ENCODE measurements at places on chromosomes 12 and 14. TPM values are rescaled to one million over a fixed set of nuclear protein-coding genes. Genes with fewer than 3 reads are reported as not detected.

GRCh38 chr12:117844114-117844830 lies 124.5 kb downstream of the KSR2 start:
- no peak for DNase-seq

DNA sequence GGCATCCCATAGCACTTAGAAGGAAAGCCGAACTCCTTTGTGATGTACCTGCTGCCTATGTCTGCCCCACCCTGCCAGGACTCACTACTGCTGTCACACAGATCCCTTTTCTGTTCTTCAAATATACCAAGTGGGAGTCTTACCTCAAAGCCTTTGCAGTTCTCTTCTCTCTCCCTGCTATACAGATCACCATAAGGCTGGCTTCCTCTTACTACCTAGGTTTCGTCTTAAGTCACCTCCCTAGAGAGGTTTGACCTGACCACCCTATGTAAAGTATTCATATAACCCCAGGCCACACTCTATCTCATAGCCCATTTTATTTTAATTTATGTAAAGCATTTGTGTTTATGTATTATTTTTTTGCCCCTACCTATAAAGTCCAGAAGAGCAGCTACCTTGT lies 117.6 kb downstream of the CRADD start:
- no peak for DNase-seq

GRCh38 chr12:89768586-89769482 lies 60.2 kb upstream of the ATP2B1 start:
- no peak for DNase-seq

- DNase-seq = peak; percentile 73
Observed at GRCh38 chr12:12715459-12716150, 1.6 kb upstream of the CDKN1B start.

DNA sequence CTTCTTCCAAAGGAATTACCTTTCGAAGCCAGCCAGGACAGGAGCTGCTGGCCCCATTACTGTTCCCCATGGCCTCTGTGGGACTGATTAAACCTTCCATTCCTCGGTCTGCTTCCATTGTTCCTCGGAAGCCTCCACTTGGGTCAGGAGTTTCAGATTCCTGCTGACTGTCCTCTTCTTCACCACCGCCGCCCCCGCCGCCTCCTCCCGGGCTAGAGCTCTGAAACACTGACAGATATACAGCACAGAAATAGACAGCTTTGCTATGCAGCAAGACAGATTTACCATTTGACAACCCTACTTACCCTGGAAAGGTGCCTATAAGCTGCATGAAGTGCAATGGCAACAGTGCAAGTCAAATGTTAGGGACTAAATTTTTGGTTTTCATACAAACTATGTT lies 21.8 kb downstream of the ZC2HC1C start:
- no peak for DNase-seq

- no peak for DNase-seq
Observed at GRCh38 chr14:49218436-49219092, 367.6 kb downstream of the RPS29 start.

DNA sequence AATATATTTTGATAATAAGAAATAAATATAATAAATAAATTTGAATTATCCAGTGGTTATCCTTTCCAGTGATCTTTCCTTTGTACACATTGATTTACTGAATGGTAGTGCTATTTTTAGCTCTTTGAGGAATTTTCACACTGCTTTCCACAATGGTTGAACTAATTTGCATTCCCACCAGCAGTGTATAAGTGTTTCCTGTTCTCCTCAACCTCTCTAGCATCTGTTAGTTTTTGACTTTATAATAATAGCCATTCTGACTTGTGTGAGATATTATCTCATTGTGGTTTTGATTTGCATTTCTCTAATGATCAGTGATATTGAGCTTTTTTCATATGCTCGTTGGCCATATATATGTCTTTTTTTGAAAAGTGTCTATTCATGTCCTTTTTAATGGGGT lies 333.7 kb downstream of the RAD51B start:
- no peak for DNase-seq

GRCh38 chr14:89573399-89573657 lies 156.3 kb upstream of the FOXN3 start:
- DNase-seq = no peak

- peak; percentile 40 for DNase-seq
Observed at GRCh38 chr12:89507015-89507824, 17.4 kb downstream of the GALNT4 start.

- peak; percentile 26 for DNase-seq
Observed at GRCh38 chr12:4579305-4580102, 17.5 kb downstream of the DYRK4 start.

DNA sequence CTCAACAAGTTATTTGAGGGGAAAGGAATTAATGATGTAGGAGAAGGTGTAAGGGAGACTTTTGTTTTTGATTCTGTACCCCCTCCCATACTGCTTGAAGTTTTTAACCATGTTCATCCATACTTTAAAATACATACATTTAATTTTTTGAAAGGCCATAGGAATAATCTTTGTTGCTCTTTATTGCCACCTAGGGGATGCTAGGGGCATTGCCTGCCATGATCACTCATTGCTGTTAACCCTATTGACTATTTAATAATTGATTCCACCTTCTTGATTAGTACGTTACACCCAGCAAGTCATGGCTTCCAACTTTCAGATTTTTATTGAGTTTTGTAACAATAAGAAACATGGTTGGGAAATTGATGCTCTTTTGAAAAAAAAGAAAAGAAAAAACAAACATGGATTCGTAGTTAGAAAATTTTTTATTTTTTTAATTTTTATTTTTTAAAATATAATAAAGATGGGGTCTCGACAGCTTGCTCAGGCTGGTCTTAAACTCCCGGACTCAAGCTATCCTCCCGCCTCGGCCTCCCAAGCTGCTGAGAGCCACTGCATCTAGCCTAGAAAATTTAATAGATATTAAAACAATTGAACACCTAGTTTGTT lies 8.5 kb upstream of the PRKAB1 start:
- peak; percentile 42 for DNase-seq

- DNase-seq = no peak
Observed at GRCh38 chr14:99040052-99040451, 231.9 kb downstream of the BCL11B start.

DNA sequence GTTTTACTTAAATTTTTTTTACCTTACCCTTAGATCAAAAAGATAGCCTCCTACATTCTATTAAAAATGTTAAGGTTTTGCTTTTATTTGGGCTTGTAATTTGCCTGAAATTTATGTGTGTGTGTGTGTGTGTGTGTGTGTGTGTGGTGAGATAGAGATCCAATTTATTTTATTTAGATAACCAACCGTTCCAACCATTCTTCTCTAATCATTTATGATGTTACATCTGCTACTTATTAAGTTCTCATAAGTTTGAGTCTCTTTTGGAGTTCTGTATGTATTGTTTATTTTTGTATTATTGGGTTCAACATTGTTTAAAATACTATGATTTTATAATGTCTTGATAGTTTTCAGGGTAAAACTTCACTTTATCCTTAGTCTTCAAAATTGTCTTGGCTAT lies 70.6 kb upstream of the PAWR start:
- DNase-seq = no peak

- peak; percentile 73 for DNase-seq
Observed at GRCh38 chr12:64404470-64405256, 471 bp downstream of the XPOT start.

DNA sequence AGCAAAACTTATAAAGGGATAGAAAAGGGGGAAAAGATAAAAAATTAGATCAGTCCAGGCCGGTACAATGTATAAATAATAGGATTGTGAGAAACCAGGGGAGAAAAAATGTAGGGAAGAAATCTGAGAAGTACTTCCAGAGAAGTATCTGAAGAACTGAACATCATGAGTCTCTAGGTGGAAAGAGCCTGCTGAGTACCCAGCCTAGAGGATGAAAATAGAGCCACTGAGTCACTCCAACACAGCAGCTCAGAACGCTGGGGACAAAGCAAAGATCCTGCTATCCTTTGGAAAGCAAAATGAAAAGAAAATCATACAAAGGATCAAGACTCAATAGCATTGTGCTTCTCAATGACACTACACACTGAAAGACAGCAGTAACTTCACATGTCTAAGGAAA lies 138.0 kb downstream of the ANO6 start:
- no peak for DNase-seq

- DNase-seq = no peak
Observed at GRCh38 chr12:21651821-21652220, 5.8 kb downstream of the LDHB start.

- DNase-seq = peak; percentile 81
Observed at GRCh38 chr12:45725631-45726602, 3.6 kb upstream of the ARID2 start.

DNA sequence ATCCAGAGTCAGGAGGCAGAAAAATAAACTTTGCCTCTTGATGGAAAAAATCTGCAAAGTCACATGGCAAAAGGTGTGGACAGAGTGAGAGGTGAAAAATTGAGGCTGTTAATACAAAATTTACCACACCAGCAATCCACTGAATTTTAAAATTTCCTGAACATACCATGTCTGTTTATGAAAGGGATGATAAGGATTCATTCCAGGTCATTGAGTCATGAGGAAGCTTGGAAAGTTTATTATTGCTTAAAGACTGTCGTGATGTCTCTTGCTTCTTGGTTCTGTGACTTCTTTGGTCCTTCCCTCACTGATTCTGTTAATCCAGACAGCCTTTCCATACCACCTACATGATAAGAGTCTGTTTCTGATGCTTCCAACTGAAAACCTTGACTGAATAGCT lies 73.2 kb downstream of the TTC6 start:
- no peak for DNase-seq

DNA sequence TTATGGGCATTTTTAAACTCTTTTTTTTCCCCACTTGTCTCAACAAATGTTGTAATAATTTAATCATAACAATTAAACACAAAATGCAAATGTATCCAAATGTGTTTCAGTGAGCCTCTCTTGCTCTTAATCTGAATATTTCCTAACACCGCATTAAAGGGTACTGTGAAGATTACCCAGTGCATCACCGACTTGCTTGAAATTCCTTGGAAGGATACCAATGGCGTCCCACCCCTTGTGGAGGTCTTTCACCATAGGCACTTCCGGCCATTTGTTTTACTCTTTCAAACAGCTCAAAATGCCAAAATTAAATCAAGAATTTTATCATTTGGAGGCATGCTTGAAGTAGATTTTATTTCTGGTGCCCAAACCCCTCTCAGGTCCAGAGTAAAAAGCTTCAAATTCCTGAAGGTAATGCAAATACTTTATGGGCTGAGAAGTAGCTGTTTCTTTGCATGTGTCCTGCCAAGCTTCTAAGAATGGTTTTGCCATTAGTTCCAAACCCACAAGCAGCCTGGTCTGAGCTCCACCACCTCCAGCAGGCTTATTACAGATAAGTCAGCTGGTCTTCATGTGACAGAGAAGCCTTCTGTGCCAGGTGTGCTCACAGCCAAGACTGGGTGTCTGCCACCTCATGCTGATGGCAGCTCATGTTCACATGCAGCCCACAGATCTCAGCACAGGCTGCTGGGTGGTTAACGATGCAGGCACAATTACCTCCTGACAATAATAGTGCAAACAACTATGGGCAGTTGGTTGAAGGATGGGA lies 16.4 kb upstream of the NUDT4 start:
- no peak for DNase-seq

- no peak for DNase-seq
Observed at GRCh38 chr14:33938131-33938949, 12.5 kb downstream of the EGLN3 start.

The RPS6KA5 gene
- polyA plus RNA-seq = 2.9 TPM

The DPPA3 gene
- not detected for polyA plus RNA-seq

The PLXNC1 gene
- polyA plus RNA-seq = not detected

The SPTB gene
- 0.03 TPM for polyA plus RNA-seq

The RIPK3 gene
- polyA plus RNA-seq = 2.4 TPM

The NRL gene
- polyA plus RNA-seq = 1.9 TPM

The HCFC2 gene
- polyA plus RNA-seq = 6.0 TPM
